ENCODE measurements at places on chromosomes 1 and 21.

- no peak for DNase-seq
These were observed 163.3 kb downstream of the RHOU start for GRCh38 chr1:228898582-228898992.

DNA sequence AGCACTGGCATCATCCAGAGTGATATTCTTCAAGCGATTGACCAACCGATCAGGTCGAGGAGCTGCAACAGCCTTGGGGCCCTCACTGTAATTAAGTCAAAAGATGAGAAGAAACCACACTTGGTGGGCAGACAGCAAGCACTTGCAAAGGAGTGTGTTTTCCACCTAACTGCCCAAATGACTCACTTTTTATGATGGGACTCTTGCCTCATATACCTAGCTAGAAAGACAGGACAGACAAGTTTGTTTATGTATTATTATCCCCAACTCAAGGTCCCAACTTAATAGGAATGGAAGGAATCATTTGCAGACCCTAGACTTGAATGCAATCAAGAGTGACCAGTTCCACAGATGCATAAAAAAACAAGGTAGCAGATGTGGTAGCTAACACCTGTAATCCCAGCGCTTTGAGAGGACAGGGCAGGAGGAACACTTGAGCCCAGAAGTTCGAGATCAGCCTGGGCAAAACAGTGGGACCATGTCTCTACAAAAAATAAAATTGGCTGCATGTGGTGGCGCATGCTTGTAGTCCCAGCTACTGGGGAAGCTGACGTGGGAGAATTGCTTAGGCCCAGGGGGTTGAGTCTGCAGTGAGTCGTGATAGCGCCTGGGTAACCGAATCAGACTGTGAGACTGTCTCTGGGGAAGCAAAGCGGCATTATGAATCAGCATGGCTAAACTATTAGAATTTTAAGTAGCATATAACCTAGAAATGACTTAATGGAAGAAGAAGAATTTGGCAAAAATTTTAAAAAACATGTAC, 2.3 kb upstream of the NRAS start:
- no peak for DNase-seq

DNA sequence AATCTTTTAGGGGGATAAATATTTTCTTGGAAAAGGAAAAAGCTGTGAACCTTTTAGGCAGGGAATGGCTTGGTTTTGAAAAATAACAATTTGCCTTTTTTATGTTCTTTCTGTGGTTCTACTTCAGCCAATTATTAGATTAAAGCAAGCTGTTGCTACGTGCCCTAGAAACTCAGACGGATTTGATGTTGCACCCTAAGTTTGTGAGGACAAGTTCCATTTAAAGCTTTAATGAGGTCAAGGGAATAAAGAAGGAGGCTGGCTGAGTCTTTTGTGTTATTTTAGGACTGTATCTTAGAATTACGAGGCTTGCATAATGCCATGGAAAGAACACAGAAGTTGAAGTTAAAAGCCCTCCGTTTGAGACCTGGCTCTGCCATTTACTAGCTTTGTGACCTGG, 216.9 kb downstream of the NUF2 start:
- DNase-seq: no peak

DNA sequence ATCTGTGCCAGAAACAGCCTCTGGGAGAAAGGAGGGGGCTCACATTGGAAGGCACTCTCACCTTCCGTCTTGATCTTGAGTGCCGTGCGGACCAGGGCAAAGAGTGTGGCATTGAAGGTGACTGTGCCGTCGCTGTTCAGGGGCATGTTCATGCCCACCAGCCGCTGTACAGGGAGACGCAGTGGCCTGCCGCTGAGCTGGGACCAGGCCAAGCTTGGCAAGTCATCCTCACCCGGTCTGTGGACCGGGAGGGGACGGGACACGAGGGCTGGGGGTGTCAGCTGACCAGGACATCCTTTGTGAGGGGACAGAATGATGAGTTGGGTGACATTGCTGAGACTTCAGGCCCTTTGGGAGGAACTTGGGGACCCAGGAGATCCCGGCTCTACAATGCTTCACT, 25.0 kb upstream of the KIF21B start:
- DNase-seq: no peak

- no peak for DNase-seq
These were observed 73.0 kb downstream of the PIGK start for GRCh38 chr1:77146270-77146669.

- no peak for DNase-seq
These were observed 4.0 kb downstream of the SOX13 start for GRCh38 chr1:204076891-204077290.

DNA sequence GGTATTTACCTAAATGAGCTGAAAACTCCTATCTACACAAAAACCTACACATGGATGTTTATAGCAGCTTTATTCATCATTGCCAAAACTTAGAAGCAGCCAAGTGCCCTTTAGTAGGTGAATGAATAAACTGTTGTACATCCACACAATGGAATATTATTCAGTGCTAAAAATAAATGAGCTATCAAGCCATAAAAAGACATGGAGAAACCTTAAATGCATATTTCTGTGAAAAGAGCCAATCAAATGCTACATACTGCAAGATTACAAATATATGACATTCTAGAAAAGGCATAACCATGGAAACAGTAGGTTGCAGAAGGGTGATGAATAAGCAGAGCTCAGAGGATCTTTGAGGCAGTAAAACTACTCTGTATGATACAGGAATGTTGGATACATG, 23.3 kb downstream of the ABCB10 start:
- DNase-seq: no peak

GRCh38 chr1:108716437-108717230, 3.9 kb downstream of the FNDC7 start:
- DNase-seq: no peak

All from stimulated activated CD8-positive, alpha-beta memory T cell treated with anti-CD3 and anti-CD28 coated beads, Interleukin-4, amount 100 ng/mL, for 4 hours (primary cell).